ENCODE measurements at places on chromosomes 7 and 10.

DNA sequence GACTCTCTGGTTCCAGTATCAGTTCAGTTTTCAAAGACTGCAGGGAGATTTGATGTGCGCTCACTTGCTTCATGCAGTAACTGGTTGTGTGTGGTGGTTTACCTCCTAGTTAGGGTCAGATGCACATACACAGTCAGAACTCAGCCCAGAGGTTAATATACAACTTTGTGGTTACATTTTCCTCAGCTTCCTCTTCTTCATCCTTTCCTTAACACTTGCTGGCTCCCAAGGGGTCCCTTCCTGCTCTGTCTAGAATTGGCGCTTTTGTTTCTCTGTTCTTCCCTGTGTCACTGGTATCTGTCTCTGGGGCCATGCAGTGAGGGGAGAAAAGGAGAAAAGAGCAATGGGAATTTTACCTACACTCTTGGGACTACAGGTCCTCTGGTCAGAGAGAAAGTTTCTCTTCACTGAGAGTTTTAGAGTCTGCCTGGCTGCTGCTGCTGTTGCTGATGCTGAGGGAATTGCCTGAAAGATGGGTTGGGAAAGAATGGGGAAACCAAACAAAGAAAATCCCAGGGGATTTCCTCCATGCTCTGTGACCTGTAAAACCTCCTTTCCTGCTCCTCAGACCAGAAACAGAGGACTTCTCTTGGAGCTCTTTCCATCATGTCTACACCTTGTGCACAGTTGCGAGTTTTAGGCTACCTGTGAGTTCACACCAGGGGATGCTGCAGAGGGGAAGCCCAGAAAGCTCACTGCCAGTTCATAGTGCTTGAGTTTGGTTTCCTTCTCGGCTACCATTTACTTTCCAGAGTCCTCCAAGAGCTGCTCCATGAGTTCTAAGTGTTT is 74.6 kb downstream of the WDFY4 start:
- no peak for DNase-seq

GRCh38 chr7:29918850-29919249 is 70.8 kb downstream of the SCRN1 start:
- DNase-seq, result no peak

- DNase-seq, result no peak
Measured at GRCh38 chr7:21771906-21772610, 173.6 kb downstream of the CDCA7L start.

DNA sequence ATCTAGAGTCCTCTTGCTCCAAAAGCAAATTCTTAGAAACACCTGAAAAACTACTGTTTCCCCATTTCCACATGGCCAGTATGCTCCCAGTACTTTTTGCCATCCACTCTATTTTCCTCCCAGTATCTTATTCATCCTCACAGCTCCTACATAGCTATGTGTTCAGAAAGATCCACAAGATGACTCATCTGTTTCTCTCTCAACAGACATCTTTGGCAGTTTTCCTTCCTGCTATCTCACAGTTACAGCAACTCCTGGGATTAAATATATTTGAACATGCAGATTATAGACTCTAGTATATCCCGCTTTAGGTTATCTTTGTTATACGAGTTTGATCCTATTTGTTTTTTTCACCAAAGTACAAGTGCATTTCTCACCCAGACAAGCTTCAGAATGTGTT is 675.6 kb upstream of the POT1 start:
- DNase-seq, result no peak

DNA sequence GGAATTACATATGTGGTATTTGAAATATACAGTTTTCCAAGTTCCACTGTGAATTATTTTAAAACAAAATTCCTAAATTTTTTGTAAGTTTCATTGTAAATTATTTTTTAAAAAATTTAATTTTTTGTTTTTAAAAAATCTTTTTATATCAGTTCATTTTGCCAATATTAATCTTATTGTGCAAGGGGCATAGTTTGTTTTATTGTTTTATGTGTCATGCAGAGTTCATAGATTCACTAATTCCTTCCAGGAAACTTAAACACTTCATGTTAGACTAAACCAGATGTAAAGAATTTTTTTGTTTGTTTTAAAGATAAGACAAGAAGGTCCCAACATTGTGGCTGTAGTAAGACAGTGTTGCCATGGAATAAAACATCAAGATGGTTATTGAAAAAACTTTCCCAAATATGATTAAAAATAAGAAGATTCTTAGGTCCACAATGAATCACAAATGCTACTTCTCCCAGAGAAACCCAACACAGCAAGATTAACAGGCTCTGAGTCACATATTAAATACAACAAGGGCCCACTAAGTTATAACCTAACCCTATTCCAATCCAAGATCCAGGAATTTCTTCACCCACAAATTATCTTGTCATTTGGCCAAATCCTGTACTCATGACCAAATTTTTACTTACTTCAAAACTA is 464.7 kb upstream of the IGFBP3 start:
- no peak for DNase-seq

GRCh38 chr10:49361178-49361554 is 34.7 kb downstream of the DRGX start:
- DNase-seq, result no peak

DNA sequence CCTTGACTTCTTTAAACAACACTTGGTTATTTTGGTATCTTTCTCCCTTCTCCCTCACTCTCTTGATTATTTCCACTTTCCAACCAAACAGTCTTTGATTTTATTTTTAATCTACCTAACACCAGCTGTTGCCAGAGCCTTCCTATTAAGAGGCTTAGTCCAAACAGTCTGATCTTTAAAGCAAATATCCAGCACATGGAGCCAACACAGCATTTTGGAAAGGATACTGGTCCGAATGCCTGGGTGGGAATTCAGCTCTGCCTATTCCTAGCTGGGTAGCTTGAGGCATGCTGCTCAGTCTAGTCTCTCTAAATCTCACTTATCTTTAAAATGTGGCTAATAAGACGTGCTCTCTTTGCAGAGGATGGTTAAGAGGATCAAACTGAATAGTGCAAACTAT is 129.3 kb downstream of the NRCAM start:
- DNase-seq, result no peak

DNA sequence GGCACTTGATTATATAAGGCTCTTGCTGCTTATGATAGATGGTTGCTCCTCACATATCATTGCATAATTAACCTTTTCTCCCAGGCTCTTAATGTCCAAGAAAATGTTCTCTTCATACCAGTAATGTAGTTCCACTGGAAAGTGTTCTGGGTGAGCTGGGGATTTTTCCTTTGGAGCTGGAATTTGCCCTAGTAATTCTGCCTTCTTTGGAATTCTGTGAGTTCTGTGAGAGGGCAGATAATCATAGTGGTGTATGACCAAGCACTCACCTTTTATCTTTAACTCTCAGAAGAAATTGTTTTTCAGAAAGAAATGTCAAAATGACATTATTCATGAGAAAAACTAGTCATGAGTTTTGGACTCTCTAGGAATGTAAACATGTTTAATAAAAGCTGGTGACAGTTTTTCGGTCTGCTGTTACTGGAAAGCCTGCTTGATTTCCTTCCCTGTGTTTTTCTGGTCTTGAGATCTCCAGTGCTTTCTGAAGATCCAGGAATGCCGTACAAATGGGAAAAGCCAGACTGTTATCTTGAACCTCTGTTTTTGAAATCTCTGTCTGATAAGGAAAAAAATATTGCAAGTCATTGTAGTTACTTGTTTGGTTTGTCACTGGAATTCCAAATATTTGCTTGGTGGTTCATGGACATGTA is 148.3 kb upstream of the PRPS1L1 start:
- no peak for DNase-seq

GRCh38 chr7:87926581-87927461 is 7.2 kb upstream of the ADAM22 start:
- DNase-seq, result no peak

GRCh38 chr10:12513775-12514673 is 164.7 kb downstream of the CAMK1D start:
- DNase-seq, result no peak

- no peak for DNase-seq
Measured at GRCh38 chr7:112881-113280, 79.5 kb upstream of the FAM20C start.

DNA sequence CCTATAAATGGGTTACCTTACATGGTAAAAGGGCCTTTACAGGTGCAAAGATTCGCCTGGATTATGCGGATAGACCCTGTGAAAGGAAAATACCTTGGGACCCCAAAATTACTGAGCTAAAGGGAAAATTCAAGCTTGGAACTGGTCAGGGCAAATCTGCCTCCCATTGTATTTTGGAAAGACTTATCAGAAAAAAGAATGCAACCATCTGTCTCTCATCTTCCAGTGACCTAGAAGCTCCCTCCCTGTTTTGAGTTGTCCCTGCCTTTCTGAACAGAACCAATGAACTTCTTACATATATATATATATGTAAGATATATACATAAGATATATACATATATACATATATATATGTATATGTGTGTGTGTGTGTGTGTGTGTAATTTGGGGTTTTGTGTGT is 583.8 kb downstream of the CALN1 start:
- DNase-seq, result no peak

DNA sequence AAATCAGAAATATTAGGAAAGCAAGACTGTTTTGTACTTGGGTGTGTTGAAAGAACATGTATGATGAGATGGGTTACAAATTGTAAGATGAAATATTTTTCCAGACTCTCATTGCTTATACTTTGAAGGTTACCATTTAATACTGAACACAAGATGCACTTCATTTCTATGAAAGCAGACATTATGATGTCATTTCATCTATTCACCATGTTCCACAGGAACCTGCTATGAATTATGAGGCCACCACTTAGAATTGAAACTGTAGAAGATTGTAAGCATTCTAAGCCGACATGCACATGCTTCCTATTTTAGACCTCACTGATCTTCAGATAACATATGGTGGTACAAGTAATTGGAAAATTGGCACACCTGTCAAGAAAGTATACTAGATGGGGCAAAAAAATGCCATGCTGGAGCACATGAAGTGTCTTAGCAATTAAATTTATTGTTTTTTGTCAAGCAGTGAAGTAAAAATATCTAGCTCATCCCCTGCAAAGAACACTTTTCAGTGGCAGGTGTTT is 195.0 kb downstream of the PHF14 start:
- no peak for DNase-seq

GRCh38 chr10:129056734-129057689 is 410.0 kb upstream of the MGMT start:
- no peak for DNase-seq

GRCh38 chr7:106471686-106472440 is 187.1 kb upstream of the NAMPT start:
- no peak for DNase-seq

DNA sequence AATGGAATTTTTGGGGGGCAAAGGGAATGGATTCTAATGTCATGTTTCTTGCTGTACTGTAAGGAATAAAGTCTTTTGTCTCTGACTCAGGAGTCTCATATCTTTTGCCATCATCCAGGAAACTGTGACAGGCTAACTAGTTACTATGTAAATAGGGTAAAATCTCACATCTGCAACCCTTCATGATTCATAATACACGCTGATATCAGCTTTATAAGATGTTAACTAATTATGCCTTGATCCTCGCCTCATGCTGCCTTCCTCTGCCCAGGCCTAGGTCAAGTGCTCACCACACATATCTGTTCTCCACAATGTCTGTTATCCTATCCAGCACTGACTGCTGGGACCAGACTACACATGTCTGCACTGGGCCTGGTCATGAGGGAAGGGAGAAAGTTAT is 81.3 kb upstream of the CXCL12 start:
- no peak for DNase-seq

DNA sequence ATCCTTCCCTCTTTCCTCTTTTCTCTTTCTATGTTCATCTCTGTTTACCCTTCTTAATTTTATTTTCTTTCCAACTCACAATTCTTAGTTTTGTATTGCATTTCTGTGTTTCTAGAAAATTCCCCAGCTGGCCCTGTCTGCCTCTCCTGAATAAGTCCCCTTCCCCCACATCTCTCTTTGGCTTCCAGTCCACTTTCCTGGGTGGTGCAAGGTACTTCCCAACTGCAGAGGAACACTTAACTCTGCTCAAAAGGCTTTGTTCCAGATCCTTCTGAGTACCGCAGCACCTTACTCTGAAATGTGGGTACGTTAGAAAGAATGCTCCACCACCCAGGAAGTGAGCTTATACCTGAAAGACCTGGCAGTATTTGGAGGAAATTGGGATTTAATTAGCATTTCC is 227.0 kb downstream of the TMEM178B start:
- DNase-seq, result no peak

DNA sequence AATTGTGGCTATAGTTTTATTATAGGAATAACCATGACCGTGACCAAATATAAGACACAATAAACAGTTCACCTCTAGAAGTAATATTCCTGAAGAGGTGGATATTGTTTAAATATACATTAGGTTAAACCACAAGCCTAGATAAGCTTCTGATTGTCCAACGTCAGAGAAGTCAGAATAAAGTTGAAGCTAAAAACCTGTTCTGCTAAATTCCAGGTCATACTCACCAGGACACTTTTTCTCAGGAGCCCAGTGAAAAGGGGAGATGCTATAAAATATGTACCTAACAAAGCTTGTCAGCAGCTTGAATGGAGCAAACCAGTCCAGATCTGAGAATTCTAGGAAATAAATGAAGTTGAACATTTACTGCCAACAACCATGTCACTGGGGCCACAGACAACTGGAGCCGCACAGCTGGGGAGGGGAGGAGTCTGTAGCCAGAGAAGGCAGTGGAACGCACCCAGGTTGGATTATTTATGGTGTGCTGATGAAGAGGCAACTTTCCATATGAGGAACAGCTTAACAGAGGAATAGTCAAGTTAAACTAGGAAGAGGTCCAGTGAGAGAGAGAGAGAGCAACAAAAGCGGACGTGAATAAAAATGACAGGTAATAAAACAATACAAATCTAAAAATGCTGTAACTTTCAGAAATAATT is 191.1 kb downstream of the ZNF438 start:
- DNase-seq, result no peak

- no peak for DNase-seq
Measured at GRCh38 chr7:35792472-35792871, 8.4 kb upstream of the SEPTIN7 start.

GRCh38 chr7:26937939-26938623 is 73.7 kb upstream of the SKAP2 start:
- no peak for DNase-seq

- no peak for DNase-seq
Measured at GRCh38 chr7:138669364-138669763, 31.8 kb downstream of the SVOPL start.

DNA sequence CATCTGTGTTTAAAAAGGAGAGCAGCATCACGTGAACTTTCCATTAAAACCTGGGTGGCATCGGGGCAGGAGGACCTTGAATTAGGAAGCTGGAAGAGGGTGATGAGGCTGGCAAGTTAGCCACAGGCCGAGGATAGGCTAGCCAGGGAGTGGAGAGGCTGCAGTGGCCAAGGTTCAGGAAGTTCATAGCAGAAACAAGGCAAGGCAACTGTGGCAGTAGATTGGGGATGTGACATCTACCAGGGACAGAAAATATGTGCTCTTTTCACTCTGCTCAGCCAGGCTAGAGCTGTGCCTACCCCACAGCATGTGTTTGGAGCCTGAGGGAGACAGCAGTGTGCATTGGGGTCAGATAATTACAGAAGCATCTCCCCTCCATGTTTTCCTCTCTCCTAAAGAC is 2.2 kb upstream of the INPP5F start:
- no peak for DNase-seq
